ENCODE measurements at places on chromosomes 6 and 20.

DNA sequence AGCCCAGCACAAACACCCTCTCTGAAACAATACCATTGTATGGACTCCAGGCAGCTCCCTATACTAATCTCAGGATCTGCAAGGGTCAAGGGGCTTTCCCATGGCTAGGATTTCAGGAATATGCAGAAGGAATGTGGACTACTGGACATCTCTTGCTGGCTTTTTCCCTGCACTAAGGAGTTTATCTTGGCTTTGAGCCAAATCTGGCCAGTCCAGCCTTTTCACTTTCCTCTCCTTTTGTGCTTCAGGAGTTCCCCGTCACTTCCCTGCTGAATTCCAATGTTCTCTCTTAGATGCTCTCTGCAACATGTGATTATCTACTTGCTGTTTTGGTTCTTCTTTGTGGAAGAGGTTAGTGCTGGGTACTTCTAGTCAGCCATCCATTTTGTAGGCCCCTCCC lies 568.2 kb downstream of the HDGFL1 start:
- no peak for DNase-seq

DNA sequence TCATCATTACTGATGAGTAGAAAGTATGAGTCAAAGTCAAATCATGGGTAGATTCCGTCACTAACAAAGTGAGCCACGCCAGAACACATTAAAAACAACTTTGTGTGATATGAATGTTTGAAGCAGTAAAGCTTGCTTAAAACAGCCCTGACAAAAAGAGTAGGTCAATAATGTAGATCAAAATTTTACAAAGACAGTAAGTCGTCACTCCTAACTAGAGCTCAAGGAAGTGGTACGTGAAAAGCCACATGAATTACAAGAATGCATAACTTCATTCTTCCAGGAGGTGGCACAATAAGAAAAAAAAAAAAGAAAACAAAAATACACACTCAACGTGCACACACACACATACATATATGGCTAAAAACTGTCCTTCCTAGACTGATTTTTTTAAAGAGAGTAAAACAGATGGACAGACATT lies 69.9 kb downstream of the HACE1 start:
- peak; percentile 65 for DNase-seq

DNA sequence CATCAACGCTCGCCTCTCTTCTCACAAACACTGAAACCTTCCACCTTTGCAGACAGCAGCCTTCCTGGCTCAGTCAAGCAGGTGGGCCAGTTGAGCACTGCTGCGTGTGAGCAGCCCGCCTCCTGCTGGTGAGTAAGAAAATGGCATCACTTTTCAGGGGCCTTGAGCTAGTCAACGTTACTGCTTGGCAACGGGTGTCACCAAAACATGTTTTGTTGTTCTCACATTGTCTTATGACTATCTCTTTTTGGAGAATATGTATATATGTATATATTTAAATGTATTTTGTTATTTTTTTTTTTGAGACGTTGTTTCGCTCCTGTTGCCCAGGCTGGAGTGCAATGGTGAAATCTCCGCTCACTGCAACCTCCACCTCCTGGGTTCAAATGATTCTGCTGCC lies 97.0 kb upstream of the AGPAT4 start:
- DNase-seq, result peak; percentile 75

DNA sequence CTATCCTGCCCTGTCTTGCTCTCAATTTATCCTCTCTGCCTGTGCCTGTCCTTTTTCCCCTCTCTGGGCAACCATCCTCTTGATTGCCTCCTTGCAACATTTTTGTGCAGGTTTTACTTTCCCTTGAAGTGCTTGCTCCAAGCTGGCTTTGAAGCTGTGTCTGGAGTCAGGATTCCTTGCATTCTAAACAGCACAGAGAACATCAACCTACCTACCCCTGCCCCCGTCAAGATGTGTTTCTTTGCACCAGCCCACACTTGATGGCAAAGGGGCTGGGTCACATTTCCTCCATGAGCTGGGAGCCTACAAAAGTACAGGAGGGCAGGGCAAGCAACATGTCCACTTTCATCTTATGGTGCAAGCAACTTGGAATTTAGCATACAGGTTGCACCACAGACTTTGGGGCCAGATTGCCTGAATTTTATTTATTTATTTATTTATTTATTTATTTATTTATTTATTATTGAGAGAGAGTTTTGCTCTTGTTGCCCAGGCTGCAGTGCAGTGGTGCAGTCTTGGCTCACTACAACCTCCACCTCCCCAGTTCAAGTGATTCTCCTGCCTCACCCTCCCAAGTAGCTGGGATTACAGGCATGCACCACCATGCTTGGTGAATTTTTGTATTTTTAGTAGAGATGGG lies 206.3 kb downstream of the COL19A1 start:
- DNase-seq, result no peak

- DNase-seq, result no peak
These were observed 58.0 kb downstream of the PRL start for GRCh38 chr6:22238861-22239260.

DNA sequence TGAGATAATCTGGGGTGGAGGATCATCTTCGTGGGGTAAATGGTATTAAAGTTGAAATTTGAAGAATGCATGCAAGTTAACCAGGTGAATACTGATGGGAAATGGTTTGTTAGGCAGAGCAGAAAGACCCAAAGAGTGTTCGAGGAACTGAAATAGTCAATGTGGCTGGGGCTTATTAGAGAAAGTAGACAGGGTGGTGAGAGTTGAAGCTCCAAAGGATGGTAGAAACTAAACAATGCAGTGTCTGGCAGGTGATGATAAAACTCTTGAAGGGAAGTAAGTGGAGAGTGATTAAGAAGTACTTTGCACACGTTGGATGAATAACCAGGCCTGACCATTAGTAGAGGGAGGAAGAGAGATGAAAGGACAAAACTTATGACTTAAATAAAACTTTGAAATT lies 39.8 kb upstream of the CENPW start:
- DNase-seq, result no peak

DNA sequence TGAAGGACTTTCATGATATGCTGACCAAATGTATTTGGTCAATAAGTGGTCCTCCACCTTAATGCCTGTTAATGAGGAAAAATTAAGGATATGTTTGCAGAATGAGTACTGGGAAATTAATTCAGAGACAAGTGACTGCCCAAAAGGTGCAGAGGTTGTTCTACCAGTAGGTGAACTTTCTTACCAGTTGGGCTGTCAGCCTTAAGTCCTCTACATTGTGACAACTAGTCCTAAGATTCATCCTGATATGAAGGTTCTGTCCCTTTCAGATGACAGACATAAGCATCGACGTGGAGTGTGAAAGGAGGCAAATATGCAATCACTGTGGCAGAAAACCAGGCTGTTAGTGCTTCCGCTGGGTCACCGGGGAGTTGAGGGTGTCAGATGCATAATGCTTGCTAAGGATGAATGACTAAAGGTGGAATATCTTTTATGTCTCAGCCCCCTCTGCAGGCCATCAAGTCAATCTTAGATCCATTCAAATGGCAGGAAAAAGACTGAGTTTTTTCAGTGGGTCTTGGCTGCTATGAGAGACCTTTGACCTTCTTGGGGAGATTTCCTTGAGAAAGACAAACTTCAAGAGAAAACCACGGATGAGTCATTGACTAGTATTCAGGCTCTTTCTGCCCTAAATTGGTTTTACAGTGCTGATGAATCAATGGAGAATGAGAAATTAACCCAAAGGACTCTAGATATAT lies 226.0 kb downstream of the TPBG start:
- peak; percentile 56 for DNase-seq

GRCh38 chr6:125764121-125764671 lies 14.8 kb downstream of the HEY2 start:
- no peak for DNase-seq

DNA sequence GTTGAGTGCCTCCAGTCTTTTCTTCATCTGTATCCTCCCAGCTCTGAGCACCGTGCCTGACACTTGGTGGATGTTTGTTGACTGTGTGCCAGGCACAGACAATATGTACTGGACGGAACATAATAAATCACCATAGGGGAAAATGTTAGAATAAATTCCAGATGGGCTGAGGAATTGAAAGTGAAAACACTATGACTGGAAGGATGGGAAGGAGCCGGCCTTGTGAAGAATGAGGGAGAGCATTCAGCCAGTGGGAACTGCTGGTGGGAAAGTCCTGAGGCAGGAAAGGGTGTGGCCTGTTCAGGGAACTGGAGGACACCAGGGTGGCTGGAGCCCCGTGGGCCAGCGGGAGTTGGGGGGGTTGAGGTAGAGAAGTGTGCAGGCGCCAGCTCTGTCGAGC lies 75.4 kb downstream of the MTHFD1L start:
- no peak for DNase-seq

DNA sequence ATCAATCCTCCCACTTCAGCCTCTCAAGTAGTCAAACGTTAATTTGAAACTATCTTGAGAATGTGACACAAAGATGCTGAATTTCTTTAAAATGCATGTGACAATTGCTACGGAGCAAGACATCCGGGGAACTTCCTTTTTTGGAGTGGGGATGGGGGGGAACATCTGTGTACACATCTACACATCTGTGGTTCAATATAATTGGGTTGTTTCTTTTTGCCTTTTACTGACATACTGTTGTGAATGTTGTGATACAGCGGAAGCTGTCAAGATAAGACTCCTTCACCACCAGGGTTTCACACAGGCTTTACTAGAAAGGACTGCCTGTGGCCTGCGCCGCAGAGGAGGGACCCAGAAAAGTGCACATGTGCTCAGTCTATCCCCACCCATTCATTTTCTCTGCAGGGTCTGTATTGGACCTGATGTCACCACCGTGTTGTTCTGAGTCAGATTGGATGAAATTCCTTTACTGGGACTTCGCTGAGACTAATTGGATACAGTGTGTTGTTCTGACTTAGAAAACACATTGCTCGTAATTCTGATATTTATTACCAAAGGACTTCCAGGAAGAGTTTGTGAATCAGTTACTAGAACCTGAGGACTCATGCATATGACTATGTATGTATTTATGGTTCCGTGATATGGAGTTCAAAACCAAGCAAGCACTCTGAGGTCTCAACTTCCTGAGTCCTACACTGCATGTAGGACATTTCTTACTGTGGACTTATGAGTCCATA lies 98.7 kb upstream of the SGK1 start:
- no peak for DNase-seq

All from NB4 (cell line).